ENCODE measurements at places on chromosomes 5 and 9.
A peak's percentile ranks its signal among the peaks of the same experiment; 100 is the strongest.

DNA sequence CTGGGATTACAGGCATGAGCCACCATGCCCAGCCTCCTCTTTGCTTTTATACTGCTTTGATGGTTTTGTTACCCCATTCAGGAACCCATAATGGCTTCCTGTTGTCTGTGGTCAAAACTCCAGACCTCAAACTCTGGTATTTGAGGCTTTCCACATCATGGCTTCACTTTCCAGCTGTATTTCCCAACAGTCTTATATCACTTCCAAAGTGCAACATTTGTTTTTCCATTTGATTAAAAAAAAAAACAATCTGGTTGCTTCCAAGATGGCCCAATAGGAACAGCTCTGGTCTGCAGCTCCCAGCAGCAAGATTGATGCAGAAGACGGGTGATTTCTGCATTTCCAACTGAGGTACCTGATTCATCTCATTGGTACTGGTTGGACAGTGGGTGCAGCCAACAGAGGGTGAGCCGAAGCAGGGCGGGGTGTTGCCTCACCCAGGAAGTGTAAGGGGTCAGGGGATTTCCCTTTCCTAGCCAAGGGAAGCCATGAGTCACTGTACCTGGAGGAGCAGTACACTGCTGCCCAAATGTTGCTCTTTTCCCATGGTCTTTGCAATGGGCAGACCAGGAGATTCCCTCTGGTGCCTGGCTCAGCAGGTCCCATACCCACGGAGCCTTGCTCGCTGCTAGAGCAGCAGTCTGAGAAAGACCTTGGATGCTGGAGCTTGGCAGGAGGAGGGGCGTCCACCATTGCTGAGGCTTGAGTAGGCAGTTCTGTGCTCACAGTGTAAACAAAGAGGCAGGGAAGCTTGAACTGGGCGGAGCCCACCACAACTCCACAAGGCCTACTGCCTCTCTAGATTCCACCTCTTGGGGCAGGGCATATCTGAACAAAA, 458.4 kb downstream of the KDM4C start:
- ATAC-seq = no peak

DNA sequence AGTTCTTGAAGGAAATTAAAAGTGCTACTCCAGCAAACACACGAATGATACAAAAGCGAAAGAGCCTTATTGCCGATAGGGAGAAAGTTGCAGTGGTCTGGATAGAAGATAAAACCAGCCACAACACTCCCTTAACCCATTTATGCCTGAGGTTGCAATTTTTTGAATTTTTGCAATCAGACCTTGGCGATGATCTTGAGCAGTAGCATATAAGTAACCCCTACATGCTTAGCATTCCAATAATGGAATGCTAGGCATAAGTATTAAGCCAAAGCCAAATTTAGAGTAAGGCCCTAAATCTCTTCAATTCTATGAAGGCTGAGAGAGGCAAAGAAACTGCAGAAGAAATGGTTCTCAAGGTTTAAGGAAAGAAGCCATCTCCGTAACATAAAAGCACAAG, 153.5 kb downstream of the SLC28A3 start:
- ATAC-seq = peak; percentile 16

GRCh38 chr9:16928179-16928945, 57.9 kb upstream of the BNC2 start:
- ATAC-seq = no peak

DNA sequence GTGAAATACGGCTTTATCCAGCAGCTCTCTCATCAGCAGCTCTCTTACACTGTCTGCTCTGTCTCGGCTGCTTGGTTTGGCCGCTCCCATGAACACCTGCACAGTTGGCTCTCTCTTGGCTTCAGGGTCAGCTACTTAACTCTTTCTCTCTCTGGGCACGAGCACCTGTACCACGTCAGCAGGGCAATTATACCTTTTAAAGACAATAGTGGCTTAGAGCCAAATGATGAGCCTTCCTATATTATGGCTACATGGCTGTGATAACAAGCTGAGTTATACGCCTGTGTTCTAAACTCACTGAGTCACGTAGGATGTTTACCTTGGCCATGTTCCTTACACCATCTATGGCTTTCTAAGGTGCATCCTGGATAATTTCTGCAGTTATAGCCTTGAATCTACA, 69.2 kb upstream of the CTNND2 start:
- no peak for ATAC-seq

- no peak for ATAC-seq
These were observed 14.4 kb upstream of the TMEM245 start for GRCh38 chr9:109134167-109134578.

DNA sequence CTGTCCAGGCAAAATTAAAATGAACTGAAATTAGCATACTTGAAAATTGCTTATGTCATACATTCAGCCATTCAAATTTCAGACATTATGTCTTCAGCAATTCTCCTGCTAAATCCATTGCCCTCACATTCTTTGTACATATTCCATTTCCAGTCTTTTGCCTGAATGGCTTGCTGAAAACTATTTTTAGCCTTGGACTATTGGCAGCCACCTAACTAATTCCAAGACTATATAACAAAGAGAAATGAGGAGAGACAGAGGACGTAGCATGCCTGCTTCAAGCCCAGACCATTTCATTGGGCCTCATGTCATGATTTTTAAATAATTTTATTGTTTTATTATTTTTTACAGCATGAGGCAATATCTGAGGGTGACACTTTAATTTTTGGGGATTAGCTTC, 100.3 kb downstream of the MRPS30 start:
- ATAC-seq = no peak

DNA sequence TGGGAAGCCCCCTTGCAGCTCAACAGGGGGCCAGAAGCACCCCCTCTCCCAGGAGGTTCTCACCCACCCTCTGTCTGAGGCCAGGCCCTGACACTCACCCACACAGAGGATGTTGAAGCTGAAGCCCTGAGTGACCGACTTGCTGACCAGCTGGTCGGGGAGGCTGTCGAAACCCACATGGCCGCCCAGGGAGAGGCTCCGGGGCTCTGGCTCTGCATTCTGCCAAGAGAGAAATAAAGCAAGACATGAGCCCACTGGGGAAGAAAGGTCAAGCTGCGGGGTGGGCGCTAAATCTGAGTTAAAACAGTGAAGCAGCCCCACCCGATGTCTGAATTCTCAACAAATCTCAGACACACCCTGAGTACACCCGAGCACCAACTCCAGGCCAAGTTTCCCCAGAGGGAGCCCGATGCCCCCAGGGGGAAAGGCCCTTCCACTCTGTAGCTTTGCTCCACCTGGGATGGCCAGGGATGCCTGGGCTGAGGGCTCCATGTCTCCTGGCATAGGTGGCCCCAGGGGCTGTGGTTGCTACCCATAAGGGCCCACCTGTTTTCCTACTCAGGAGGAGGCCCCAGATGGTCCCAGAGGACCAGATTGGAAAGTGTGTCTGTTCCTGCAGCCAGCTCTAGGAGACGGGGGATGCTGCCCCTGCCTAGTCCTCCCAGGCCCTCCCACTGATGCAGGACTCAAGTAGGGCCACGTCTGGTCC, 11.6 kb downstream of the SEPTIN8 start:
- no peak for ATAC-seq

DNA sequence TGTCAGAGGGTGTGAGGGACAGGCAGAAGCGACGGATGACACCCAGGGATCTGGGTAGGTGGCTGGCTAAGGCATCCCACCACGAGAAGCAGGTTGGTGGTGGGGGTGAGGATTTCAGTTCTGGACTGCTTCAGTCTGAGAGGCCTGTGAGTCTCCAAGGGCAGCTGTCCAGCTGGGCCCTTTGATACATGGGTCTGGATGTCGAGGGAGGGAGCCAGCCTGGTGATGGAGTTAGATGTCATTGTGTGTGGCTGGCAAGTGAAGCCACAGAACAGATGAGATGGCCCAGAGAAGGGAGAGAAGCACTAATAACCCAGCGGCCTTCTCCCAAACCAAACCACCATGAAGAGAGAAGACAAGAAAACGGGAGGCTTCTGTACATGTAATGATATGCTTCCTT, 11.1 kb downstream of the MED27 start:
- no peak for ATAC-seq

DNA sequence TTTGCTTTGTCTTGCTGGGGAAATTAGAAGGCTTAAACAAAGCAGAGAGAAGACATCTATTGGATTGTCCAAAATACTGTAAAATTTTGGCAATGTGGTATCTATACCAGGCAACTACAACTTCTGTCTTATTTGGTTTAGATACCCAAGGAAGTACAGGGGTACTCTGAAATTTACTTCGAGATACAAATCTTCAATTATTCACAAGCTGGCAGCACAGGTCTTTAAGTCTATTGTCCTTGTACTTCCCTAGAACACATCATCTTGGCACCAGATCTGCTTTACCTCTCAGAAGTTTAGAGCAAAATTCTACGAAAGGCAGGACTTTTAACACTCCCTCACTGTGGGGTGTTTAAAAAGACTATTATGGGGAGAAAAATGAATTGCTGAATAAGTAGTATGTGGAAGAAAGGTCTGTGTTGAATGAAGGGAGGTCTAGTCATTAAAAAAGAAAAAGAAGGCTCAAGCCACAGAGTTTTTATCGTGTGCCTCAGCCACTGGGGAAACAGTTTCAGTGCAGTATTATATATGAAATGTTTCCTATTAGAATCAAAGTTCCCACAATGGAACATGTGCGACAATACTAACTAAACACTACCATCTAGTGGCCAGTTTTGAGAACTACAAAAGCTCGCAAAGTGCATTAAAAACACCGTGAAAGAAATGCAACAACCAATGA, 93.7 kb downstream of the PDE4D start:
- ATAC-seq = peak; percentile 90

DNA sequence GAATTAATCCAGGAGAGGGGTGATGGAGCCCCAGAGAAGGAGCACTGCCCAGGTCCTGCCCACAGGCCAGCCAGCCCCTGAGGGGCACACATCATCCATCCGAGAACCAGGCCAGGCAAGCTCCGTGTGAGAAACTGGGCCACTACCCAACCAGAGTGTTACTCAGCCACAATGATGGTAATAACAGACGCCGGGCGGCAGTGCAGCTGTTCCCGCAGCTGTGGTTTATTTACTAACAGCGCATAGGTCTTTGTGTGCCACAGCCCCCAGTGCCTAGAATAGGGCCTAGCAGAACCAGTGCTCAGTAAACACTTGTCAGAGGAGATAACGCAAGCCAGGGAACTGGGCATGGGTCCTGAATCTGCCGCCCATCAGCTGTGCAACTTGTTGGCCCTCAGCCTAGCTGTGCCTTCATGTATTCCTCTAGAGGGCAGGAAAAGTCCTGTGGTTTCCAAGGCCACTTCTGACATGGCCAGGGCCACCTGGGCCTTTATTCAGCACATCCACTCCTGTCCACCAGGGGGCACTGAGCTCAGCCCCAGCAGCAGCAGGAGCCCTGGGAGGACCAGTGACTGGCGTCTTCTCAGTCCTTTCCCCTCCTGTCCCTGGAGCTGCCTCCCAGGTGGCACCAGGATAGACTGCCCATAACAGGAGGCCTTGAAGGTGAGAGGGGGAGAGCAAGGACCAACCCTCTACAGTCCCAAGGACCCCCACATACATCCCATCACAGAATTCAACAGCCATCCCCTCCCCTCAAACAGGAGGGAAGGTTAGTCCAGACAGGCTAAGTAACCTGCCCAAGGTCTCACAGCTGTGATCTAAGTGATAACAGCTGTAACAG, 2.1 kb downstream of the MXD3 start:
- ATAC-seq = peak; percentile 48

- ATAC-seq = peak; percentile 93
These were observed 1.7 kb upstream of the PTPN3 start for GRCh38 chr9:109499631-109500410.

DNA sequence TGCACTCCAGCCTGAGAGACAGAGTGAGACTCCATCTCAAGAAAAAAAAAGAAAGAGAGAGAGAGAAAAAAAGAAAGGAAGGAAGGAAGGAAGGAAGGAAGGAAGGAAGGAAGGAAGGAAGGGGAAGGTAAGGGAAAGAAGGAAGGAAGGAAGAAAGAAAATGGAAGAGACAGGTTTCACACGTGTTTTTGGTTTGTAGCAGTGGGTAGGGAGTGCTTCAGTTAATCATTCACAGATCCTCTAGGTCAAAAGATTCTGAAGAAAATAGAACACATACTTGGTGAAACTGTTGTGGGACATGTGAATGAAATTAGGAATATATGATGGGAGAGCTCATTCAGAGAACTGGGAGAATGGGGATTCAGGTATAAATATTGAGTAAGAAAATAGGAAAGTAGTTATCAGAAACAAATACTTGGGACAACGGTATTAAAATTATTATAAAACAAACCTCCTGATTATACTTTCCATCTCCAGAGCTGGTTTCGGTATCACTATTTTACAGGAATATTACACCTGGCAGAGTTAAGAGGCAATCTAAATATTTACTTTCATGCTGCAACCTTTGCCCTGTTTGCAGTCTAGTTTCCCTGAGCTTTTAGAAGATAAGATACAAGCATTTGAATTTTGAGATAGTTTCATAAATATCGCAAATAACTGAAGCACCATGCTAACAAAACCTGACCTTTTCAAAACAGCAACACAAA, 37.2 kb downstream of the MARVELD2 start:
- no peak for ATAC-seq

DNA sequence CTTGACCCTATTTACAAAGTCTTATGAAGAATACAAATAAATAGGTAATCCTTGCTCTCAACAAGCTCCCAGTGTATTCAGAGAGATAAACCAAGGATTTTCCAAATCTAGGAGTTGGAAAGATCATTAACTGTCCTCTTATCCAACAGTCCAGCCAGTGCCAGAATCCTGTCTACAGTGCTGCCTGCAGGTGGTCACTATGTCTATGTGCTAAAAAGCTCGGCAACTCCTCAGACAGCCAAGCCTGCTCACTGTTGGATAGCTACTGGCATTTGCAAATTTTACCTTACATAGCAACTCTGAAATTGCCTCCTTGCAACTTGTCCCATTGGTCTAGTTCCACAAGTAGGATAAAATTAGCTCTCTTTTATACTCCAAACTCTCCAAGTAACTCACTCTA, 187.4 kb downstream of the DCP2 start:
- ATAC-seq = no peak

GRCh38 chr9:81666123-81666522, 23.2 kb downstream of the TLE1 start:
- ATAC-seq = no peak

GRCh38 chr9:129490583-129491486, 130.1 kb downstream of the C9orf50 start:
- ATAC-seq = no peak

- no peak for ATAC-seq
These were observed 29.6 kb downstream of the MLLT3 start for GRCh38 chr9:20592673-20593072.

- ATAC-seq = peak; percentile 51
These were observed 18.7 kb upstream of the DCAF12 start for GRCh38 chr9:34145165-34145564.

- no peak for ATAC-seq
These were observed 257.8 kb downstream of the KIAA0825 start for GRCh38 chr5:94360382-94361130.

DNA sequence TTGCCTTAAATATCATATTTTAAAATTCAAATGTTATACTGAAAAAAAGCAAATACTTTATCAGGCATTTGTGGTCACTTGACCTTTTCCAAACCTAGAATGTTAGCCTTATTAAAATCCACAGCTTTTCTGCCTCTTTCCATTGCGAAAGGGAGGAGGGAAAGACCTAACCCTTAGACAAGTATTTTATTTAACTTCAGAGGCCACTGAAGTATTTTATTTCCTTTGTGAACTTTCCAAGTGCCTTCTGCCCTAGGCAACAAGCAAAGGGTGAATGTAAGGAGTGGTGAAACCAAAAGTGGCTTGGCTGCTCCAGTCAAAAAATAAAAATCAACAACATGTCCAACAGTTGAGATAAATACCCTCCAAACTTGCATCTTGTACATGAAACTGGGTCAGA, 376.1 kb downstream of the EFNA5 start:
- no peak for ATAC-seq

- ATAC-seq = no peak
These were observed 54.7 kb downstream of the DPYSL3 start for GRCh38 chr5:147454996-147455677.

All from SK-N-SH treated with all-trans-retinoic acid at 6 μM for 48 hours (cell line).